Cardiac septum (tissue), 1 donor: ENCODE measurements at places on chromosomes 12 and 14. TPM values are rescaled to one million over a fixed set of nuclear protein-coding genes. Genes with fewer than 3 reads are reported as not detected.

DNA sequence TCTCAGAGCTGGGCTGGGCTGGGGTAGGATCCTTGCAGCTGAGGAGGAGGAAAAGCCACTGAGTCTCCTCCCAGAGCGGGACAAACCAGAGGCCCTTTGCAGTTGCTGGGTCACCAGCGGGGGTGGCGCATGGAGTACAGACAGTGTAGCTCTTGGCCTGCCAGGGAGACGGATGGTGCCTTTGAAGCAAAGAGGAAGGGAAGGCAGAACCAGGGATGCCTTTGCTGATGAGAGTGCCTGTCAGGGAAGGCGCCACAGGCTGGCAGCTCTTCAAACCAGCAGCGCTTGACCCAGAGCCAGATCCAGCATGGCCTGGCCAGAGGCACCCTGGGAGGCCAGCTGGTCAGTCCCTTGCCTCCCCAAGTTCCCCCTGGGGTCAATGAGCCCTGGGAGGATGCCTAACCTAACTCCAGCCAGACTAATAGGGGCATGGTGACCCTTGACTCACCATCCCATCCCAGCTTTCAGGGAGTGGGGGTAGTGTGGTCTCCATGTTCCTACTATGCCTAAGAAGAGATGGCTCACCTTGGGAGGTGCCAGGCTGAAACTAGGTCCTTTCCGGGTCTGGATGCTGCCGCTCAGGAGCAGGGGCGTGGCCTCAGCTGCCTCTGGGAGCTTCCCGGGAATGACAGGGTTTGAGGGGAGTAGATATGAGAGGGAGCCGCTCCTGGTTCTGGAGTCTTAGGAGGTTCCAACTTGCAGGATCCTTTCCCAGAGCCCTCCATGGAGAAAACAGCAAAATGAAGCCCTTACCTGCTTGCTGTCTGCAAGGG lies 19.8 kb downstream of the VASH1 start:
- DNase-seq = peak; percentile 80

- no peak for DNase-seq
Observed at GRCh38 chr12:53975479-53976152, 862 bp upstream of the HOTAIR start.

- DNase-seq = no peak
Observed at GRCh38 chr12:126362493-126362892, 1297.3 kb downstream of the AACS start.

DNA sequence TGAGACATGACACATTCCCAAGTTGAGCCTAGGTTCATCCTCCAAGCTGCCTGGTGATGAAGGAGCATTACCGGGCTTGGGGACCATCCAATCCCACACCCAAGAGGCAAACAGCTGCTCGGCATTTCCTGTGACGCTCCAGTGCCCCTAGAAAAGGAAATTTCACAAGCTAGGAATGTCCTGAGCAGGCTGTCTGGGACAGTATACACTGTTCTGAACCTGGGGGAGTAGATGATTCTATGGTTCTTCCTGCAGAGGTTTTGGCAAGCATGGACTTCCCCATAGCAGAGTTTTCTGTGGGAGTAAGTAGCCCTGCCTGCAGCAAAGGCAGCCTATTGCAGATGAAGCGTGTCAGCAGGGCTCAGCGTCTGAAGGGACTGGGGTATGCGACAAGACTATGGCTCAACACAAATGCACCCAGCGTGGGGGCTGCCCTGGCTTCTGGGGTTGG lies 47.4 kb upstream of the SRSF5 start:
- DNase-seq = no peak

- no peak for DNase-seq
Observed at GRCh38 chr14:103216399-103216798, 93.1 kb downstream of the TNFAIP2 start.

DNA sequence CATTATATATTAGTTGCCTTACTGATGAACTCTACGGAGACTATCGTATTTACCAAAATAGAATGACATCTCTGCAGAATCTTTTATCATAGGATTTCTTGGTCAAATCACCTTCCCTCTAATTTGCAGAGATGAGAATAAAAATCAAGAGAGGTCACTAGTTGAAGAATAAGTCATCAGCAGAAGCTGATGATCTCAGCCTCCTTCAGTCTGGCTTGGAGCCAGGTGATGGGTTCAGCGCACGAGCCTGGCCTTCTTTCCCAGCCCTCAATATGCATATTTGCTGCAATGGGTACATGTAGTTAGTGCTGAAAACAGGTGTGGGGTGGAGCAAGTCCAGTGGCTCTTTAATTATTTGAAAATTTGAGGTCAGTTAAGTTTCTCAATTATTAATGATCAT lies 19.2 kb upstream of the EMP1 start:
- DNase-seq = no peak

DNA sequence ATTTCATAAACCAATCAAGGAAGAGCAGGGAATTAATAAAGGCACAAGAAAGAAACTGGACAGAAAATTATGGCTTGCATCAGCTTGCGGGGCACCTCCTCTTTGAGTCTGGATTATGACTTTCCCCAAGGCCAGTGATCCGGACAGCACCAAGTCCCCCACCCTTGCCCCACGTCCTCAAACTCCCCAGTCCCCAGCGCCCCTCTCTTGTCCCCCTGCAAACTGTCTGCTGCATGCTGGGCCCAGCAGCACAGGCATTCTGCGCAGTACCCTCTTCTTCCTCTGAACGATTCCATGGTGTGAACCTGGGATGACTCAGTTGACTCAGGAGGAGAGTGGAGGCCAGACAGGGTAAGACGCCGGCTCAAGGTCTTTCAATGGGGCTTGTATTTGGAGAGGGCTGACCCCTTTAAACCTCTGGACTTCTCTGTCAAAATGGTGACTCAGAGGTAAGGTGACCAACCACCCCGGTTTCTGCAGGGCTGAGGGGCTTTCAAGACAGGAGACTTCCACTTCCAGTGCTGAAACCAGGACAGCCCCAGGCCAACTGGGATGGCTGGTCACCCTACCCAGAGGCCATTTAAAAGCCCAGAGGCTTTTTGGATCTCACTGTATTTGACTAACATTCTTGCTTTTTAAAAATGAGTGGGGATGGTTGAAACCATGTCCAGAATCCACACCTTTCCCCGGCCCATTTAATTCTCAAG lies 13.5 kb downstream of the C14orf132 start:
- DNase-seq = no peak

GRCh38 chr12:50647479-50647878 lies 116.4 kb upstream of the ATF1 start:
- no peak for DNase-seq

GRCh38 chr14:88835661-88836060 lies 11.2 kb downstream of the TTC8 start:
- DNase-seq = no peak

DNA sequence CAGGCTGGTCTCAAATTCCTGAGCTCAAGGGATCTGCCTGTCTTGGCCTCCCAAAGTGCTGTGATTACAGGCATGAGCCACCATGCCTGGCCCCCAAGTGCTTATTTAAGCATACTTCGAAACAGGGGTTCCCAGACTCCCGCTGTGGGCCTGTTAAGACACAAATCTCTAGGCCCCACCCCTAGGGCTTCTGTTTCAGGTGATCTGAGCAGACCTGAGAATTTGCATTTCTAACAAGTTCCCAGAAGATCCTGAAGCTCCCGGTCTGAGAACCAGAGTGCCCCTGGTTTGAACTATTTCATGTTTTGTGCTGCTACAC lies 25.0 kb downstream of the GCH1 start:
- DNase-seq = no peak

DNA sequence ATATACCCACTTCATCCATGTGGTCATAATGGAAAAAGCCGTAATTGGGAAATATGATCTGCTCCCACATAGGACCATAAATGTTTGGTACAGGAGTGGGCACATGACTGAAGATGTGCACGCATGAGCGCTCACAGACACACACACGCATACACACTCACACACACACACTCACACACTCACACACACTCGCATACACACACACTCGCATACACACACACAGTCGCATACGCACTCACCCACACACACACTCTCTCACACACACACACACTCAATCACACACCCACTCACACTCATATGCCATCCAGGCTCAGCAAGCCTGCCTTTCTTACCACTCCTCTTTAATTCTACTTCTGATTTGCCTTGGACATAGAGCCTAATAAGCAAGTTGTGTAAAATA lies 45.6 kb upstream of the EGLN3 start:
- no peak for DNase-seq

- DNase-seq = no peak
Observed at GRCh38 chr12:122858171-122858570, 22.9 kb downstream of the HIP1R start.

DNA sequence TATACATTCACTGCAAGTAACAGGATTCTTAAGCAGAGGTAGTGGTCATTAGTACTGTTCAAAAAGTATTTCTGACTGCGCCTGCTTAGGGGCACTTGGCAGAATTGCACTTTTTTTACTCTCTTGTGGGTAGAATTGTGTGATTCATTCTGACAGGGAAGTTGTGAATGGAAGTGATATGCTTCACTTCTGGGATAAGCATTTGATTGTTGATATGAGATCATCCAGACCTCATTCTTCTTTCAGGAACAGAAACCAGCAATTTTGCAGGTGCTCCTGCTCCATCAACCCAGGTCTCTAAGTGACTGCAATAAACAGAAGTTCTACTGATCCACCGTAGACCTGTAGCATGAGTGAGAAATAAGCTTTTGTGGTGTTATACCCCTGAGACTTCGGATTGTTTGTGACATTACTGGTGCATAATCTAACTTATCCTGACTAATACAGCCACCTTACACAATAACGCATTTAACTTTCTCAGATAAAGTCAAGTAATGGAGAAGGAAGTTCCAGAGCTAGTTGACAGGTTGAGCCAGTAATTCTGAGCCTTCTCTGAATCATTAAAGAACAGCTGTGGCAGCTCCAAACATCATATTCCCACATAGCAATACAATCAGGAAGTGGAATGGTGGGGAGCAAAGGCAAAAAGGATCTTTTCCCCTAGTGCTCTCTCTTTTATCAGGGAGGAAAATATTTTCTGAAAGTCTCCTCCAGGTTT lies 387.9 kb downstream of the SYT1 start:
- no peak for DNase-seq

DNA sequence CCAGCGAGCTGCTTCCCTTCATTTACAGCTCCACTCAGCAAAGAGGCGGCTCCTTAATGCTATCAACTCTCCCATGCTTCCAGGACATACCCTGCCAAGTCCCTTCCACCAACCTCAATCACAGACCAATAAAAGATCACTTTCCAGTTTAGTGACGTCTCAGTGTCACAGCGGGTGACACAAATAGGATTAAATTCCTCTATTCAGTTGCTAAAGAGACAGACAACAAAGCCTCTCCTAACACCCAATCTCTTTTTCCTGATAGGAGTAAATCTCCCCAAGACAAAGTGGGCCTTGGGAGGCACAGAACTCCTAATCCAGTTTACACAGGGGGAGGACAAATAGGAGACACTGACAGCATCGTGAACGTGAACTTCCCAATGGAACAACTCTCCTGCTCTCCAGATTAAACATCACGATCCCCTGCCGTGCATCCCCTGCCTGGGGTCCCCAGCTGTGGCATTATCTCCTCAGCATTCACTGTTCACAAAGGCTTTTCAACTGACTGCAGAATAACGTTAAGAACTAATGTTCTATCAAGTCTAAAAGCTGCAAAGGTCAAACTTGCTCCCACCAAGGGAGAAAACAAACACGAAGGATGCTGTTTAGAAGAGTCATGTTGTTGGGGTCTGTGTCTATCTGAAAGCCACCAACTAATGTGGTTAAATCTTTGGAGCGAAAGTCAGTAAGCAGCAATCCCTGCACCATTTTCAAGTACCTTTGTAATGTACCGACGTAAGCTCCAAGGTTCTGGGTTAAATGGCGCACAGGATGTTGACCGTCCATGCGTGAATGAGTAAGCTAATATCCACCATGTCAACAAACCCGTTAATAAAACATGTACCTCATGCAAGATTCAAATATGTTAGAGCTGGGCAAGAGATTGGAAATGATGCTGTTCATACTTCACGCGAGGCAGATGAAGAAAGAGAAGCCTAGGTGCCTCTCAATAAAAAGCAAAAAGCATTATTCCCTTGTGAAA lies 31.5 kb downstream of the TMEM132D start:
- no peak for DNase-seq

DNA sequence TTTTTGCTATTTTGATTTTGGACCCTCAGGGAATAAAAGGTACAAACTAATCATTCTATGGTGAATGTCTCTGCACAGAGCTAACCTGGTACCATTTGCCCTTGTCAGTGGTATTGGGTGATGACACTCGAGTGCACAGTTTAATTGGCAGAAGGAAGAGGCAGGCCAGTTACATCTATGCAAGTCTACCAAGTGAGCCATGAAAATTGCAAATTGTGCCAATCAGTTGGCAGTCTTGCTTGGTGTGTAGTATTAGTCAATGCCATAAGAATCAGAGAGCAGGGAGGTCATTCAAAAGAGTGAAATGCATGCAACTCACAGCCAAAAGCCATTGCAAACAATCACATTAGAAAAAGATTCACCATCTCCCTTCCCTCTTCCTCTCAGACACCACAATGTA lies 479.6 kb downstream of the ADAMTS20 start:
- no peak for DNase-seq

DNA sequence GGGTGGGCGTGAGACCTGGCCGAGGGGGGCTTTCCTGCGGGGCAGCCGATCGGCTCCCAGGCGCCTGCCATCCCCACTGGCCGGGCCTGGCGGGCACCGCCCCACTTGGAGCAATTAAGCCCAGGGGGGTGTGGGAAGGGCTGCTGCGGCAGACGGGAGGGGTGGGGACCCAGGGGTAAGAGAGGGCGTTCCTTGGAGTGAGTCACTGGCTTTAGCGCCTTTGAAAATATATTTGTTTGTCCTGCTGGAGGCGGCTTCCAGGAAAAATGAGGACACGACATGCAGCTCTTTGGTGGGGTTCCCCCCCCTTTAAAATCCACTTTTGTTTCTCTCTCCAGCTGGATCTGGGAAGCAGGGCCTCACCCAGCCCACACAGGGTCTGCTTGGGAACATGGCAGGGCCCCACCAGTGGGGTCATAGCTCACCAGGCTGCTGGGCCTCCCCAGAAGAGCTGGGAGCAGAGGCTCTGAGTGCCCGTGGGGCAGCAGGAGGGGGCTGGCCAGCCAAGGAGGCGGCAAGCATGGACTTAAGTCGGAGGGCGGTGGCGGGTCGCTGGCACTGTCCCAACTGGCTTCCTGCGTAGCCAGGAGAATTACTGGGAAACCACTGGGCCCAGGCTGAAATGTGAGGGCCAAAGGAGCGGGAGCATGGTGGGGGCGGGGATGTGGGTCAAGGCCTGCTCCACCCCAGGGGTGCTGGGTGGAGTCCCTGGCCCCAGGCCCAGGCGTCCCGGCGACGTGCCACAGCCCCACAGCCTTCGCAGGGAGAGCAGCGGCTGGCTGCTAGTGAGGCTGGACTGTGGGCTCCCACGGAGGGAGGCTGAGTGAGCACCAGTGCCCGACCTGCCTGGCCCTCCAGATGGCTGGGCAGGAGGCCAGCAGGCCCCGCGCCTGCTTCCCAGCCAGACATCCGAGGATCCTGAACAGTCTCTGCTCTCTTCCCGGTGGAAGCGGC lies 128.0 kb downstream of the RFLNA start:
- peak; percentile 93 for DNase-seq

- no peak for DNase-seq
Observed at GRCh38 chr14:91342206-91342760, 75.3 kb downstream of the CCDC88C start.

- DNase-seq = peak; percentile 84
Observed at GRCh38 chr12:111413442-111414086, 7.8 kb downstream of the SH2B3 start.

Gene STYK1
- total RNA-seq = 0.16 TPM

Gene CALCOCO1
- 158 TPM for total RNA-seq

Gene MANSC4
- total RNA-seq = not detected
